ENCODE measurements at places on chromosomes 7 and 10.

GRCh38 chr7:90180649-90181048, 26.4 kb downstream of the STEAP1 start:
- DNase-seq: no peak

GRCh38 chr10:3432081-3432825, 259.7 kb upstream of the PITRM1 start:
- no peak for DNase-seq

DNA sequence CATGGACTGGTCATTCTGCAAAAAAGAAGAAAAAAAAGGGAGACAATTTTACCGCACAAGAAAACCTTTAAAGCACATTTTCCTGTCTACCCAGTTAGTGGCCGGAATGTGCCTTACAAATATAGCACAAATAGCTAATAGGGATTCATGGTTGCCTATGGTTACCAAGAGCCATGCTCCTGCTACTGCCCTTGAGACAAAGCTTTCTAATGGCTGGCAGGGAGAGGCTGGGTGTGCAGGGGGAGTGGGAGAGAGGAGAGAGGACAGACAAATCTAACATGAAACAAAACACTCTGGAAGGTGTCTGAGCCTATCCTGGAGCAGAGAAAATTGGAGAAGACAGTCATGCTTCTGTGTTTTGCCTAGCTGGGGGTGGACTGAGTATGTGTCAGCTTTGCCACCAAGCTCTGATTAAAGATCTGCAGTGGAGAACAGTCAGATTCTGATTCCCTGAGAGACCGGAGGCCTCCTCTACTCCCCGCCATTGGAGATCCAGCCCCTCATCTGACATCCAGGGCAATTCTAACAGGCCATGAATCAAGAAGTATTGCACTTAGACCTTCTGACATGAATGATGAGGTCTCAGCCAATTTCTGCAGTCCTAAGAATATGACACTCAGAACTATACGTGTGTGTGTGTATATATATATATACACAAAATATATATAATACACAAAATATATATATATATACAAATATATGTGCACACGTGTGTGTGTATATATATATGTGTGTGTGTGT, 80.2 kb downstream of the PRTFDC1 start:
- no peak for DNase-seq

GRCh38 chr7:32258265-32258664, 188.1 kb upstream of the PDE1C start:
- DNase-seq: peak; percentile 74

- peak; percentile 98 for DNase-seq
Observed at GRCh38 chr10:4686644-4686996, 139.4 kb upstream of the AKR1E2 start.

DNA sequence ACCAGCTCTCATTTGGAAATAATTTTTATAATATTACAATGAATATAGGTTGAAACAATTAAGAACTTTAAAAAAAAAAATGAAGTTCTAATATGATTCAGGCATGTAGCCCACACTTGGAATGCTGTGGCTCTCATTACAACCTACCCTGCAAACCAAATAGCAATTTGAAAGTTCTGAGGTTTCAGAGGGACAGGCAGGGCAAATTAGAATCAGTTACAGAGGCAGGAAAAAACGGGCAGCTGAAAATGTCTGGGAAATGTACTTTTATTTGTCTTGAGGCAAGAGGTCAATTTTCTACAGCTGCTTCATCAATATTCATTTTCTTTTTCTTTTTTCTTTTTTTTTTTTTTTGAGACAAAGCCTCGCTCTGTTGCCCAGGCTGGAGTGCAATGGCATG, 95.3 kb downstream of the PIP4K2A start:
- no peak for DNase-seq
